ENCODE measurements at places on chromosomes 16 and 17.
A peak's percentile ranks its signal among the peaks of the same experiment; 100 is the strongest.

- DNase-seq, result no peak
Measured at GRCh38 chr17:35185849-35186248, 8.3 kb downstream of the SLC35G3 start.

DNA sequence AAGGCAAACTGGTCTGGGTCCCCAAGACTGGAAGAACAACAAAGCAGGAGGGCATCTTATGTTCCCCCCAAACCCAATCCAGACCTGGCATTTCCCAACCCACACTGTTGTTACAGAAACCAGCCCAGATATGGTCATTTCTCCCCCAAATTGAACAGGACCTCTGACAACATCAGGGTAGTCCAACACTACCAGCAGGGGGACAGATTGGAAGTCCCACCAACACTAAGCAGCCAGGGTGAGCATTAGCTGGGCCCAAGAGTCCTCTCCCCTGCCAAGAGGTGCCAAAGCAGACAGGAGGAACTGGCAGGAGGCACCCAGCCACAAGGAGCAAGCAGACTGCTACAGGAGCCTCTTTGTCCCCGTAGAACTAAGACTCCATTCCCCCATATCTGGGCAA lies 29.3 kb upstream of the CNEP1R1 start:
- no peak for DNase-seq

DNA sequence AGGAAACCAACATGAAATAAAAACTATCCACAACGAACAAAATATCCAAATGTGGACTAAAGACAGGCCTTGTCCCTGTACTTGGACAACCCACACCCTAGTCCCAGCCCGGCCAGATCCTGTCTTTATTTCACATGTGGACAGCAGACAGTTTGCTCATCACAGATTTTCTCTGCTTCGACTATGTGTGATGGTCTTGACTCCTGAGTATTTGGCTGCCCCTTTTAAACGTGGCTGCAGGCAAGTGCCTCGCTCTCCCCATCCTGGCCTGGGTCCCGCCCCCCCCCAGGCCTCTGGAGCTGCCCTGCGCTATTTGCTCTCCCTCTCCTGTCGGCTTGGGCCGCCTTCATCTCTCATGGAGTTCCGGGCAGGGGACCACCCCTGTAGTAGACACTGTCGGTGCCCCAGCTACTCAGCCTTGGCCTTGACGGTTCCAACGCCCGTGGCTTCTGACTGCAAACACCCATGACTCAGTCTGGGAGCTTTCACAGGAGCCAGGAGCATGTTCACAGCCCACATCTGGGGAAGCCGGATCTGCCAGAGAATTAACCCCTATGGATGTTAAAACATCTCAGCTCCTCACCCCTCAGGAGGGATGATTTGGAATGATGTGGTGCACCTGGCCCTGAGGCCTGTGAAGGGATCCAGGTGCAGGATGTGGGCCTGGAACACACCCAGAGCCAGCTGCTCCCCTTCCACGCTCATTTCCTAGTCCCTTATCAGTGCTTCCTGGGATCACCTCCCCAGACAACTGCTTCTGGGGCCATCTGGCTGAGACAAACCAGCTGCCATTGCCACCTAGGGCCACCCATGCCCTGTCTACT lies 229.7 kb upstream of the RPL38 start:
- no peak for DNase-seq

- no peak for DNase-seq
Measured at GRCh38 chr16:58280846-58281301, 14.0 kb downstream of the PRSS54 start.

DNA sequence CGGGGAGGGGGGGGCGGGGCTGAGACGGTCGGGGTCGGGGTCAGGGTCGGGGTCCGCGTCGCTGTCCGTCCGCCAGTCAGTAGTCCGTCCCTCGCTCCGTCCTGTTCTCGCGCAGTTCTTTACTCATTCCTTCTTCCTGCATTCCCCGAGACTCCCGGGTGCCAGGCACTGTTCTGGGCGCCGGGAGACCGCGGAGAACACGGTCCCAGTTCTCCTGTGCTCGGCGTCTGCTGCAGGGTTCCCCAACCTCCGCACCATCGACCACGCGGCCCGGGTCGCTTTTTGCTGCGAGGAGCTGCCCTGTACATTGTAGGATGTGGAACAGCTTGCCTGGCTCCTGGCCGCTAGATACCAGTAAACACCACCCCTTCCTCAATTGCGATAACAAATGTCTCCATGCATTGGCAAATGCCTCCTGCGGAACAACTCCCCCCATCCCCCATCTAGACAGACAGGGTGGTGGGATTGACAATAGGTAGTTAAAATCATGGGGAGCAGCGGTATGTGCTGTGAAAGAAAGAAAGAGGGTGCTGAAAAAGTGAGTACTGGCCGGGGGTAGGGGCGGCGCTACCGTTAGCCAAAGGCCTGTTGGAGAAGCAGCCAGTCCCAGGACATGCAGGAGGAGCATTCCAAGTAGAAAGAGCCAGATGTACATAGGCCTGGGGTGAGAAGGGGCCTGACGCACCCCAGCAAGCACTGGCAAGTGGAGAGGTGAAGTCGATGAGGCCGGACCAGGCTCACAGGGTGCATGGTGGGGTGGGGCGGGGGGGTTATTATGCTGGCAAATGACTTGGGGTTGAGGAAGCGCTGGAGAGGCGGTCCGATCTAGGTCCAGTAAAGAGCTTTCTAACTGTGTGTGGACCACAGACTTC lies 631 bp downstream of the TRAF7 start:
- peak; percentile 57 for DNase-seq

DNA sequence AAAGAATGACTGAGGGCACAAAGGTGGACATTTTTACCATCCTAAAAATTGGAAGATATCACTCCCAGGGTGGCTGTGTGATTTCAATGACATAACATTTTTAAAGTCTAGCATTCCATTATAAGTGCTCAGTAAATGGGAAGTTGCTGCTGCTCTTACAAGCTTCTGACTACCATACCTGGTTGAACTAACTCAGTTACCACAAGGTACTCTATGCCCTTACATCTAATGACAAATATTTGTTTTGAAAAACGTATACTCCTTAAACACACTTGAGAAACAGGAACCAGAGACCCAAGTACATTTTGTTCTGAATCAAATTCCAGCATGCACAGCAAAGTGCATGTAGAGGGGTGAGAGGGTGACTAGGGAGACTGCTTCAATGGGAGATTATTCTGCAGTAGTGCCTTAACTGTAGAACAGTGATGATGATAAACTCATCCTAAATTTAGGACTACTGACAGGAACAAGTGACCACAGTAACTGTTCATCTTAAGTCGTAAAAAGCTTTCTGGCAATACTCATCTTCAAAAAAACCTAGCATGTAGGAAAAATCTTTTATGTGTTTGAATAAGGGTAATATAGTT lies 83.5 kb downstream of the KANSL1 start:
- no peak for DNase-seq

DNA sequence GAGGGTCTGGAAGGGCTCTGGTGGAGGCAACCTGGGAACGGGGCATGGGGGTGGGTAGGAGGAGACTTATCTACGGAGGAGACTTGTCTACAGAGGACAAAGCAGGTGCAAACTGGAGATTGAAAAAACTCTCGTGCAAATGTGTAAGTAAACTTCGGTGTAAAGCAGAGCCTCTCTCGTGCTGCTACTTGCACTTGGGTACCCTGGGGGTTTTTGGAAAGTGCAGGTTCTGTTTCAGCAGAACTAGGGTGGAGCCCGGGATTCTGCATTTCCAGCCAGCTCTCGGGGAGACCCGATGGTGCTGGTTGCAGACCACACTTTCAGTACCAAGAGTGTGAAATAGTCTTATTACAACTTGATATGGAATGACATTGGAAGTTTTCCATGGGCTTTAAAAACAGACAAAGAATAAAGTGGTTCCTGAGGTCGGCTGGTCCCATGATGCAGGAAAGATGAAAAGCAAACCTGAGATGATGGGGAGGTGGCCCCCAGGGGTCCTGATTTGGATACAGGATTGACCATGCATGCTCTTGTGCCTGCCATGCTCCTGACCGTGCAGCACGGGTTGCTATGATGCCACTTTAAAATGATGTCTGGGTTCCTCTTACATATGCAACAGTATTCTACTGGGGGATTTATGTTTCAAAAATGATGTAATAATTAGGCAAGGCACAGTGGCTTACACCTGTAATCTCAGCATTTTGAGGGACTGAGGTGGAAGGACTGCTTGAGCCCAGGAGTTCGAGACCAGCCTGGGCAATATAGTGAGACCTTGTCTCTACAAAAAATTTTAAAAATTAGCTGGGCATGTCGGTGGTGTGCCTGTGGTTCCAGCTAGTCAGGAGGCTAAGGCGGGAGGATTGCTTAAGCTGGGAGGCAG lies 69.3 kb downstream of the IRF8 start:
- DNase-seq, result no peak
